Brain (organoid and tissue), 16 donors: ENCODE measurements at places on chromosomes 2 and 18. TPM values are rescaled to one million over a fixed set of nuclear protein-coding genes. Genes with fewer than 3 reads are reported as not detected.

DNA sequence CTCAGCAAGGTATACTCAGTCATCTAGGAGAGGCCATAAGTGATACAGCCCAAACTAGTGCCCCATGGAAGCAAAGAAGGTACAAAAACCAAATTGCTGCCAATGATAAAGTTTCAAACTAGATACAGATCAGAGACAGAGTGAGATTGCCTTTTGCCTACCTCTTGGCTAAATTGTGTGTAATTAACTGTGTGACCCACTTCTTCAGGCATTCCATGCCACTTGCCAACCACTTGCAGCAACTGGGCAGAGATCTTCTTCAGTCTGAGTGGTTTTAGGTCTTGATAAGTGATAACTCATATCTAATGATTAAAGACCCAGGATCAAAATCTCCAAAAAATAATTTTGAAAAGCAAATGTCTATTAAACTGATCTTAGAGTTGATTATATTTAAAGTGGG lies 21.1 kb upstream of the NABP1 start:
- DNase-seq = no peak

The DRC1 gene
- polyA plus RNA-seq = 0.88 TPM

DNA sequence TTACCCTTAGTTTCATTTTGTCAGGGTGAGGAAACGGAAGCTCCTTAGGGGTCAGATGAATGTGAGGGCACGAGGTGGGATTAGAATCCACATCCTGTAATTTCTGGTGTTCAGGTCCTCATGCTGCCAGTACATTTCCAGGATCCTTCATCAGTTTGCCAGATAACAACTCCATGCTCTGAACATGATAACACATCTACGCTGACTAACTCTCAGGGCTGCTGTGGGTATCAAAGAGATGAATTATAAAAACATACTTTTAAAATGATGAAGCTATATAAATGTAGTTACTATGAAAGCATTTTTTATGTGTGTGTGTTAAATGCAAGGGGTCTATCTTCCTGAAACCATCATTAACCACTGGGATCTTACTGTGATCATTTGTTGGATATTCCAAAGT lies 325.9 kb downstream of the SLC8A1 start:
- DNase-seq = no peak

The CAPN13 gene
- polyA plus RNA-seq = 1.7 TPM

DNA sequence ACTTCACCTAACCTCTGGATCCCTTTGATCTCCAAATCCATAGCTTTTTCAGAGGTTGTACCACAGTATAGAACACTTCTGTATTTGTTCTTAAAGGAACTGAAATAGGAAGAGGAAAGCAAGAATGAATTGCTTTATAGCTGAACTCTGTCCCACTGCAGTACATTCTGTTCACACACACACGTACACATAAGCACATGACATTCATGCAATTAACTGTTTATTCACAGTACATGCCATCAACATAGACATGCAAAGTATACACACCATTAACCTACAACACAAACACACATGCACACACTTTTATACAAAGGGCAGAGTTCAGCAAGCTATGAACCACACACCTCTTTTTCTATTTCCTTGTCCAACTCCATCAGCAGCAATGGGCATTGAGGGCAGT lies 43.2 kb downstream of the MRPL33 start:
- no peak for DNase-seq

DNA sequence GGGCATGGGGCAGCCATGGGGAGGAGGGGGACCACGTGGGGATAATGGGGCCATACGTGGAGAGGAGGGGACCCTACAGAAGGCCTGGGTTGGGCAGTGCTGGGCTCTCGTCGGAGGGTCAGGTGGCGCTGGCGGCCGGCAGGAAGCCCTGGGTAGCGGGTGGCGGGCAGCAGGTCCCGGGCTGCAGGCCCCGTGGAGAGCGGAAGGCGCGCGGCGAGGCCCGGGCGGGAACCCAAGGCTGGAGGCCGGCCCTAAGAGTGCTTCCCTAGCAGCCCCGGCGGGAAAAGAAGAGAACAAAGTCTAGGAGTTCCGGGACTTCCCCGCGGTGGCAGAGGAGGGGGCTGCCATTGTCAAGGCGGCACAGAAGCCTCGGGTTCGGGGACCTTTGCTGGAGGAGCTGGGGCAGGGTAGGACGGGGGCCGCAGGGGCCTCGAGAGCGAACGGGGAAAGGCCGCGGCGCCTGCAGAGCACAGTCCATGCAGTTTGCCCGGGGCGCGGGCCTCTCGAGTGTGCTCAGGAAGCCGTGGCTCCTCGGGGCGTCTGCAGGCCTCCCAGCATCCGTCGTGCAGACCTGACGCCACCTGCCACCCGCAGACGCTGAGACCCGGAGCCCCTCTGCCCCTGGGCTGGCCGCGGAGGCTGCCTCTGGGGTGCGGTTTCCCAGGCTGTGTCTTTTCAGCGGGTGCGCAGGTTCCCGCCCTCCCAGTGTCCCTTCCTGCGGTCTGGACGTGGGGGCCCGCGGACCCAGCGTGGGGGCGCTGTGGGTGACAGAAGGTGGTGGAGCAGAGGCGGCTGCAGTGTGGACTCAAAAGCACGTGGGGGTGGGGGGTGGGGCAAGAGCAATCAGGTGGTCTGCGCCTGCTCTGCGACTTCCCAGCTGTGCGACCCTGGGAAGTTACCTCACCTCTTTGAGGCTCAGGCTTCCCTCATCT lies 19.4 kb upstream of the NCL start:
- DNase-seq = peak; percentile 18

- DNase-seq = no peak
Measured at GRCh38 chr18:79093986-79094385, 24.8 kb downstream of the ATP9B start.

The ABCG8 gene
- polyA plus RNA-seq = not detected

GRCh38 chr2:151374436-151374835 lies 17.0 kb downstream of the TNFAIP6 start:
- DNase-seq = no peak

The TMEM163 gene
- 21.4 TPM for polyA plus RNA-seq

DNA sequence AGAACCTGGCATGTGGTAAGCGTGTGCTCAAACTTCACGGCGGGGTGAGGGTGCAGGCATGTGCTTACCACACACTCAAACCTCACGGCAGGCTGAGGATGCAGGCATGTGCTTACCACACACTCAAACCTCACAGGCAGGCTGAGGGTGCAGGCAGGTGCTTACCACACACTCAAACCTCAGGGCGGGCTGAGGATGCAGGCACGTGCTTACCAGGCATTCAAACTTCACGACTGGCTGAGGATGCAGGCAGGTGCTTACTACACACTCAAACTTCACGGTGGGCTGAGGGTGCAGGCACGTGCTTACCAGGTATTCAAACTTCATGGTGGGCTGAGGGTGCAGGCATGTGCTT lies 105.0 kb upstream of the ALKAL2 start:
- DNase-seq = no peak

The MLPH gene
- 2.8 TPM for polyA plus RNA-seq

GRCh38 chr2:64212346-64212745 lies 68.1 kb upstream of the PELI1 start:
- no peak for DNase-seq

The LDLRAD4 gene
- 20.2 TPM for polyA plus RNA-seq

DNA sequence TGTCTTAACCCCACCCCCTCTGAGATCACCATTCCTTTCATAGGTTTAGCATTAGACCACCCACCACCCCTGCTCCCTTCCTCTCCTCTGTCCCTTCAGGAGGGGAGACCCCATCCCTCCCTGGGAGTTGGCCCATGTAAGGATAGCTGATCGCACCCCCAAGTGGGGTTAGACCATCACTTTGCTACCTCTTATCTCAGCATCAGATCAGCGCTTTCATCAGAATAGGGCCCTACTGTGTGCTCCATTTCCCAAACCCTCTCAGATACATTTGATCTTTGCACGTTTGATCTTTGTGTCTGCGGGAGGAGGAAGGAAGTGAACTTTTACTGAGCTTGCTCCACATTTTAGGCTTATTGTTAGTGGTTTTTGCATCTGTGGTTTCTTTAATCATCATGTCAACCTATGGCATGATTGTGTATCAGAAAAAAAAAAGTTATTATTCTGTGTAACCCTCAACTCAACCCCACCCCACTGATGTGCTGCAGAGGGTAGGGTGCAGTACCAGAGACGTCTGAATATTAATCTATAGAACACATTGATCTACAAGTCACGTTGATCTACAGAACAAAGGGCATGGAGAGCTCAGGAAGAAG lies 81.2 kb downstream of the PDCL3 start:
- no peak for DNase-seq

The SERPINB12 gene
- not detected for polyA plus RNA-seq

GRCh38 chr2:239118675-239119211 lies 270.9 kb downstream of the TWIST2 start:
- DNase-seq = no peak

GRCh38 chr2:212223696-212224095 lies 314.9 kb downstream of the ERBB4 start:
- DNase-seq = no peak

DNA sequence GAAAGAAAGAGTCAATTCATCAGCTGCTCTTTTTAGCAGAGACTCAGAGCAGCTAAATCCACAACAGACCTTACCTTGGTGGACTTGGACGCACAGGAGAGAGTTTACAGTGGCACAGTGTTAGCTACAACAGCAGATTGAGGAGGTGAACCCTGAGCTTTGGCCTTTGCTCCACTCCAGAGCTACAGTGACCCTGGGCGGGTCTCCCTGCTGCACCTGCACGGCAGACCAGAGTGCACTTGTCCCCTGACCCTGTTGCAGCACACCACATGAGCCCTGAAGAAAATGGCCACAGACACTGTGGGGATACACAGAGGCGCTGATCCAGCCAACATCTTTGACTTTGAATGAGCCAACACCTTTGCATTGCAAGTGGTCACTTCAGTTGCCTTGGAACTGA lies 11.0 kb downstream of the SLC19A3 start:
- DNase-seq = no peak

The FSHR gene
- not detected for polyA plus RNA-seq
